ENCODE measurements at places on chromosomes 11 and 22.

- no peak for DNase-seq
Measured at GRCh38 chr11:65045728-65046127, 4.7 kb downstream of the SAC3D1 start.

DNA sequence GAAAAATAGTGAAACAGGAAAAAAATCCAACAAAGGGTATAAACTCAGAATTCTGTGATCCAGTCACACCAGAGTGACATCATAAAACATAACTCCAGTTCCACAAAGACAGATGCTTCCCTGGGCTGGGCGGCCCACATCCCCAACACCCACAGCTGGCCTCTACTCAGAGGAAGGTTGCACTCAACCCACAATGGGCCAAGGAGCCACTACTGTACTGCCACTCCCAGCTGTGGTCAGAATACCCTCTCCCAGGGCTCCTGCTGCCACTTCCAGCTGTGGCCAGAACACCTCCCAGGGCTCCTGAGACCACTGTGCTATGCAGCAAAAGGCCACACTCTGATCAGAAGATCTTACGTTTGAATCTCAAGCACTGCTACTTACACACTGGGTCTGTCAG, 18.3 kb downstream of the SMCO4 start:
- no peak for DNase-seq

DNA sequence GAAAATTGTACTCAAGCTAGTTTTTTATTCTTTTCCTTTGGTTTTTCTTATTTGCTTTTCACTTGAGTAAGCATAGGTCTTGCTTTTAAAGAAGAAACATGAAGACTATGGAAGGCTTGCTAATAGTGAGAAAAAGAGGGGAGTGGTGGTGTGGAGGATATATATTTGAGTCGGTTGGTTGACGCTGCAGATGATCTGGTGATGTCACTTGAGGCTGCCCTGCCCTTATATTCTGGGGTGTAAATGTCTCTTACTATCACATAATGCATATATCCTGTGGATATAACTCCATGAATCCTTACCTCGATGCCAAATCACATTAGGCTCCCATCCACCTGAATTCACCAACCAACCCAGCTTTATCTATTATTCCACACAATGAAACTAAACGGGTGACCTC, 2.9 kb downstream of the GRIA4 start:
- DNase-seq = no peak

- DNase-seq = no peak
Measured at GRCh38 chr22:28822930-28823551, 22.7 kb upstream of the XBP1 start.

GRCh38 chr11:103109818-103110388, 677 bp downstream of the DYNC2H1 start:
- no peak for DNase-seq

GRCh38 chr11:32065865-32066629, 24.8 kb upstream of the RCN1 start:
- no peak for DNase-seq

DNA sequence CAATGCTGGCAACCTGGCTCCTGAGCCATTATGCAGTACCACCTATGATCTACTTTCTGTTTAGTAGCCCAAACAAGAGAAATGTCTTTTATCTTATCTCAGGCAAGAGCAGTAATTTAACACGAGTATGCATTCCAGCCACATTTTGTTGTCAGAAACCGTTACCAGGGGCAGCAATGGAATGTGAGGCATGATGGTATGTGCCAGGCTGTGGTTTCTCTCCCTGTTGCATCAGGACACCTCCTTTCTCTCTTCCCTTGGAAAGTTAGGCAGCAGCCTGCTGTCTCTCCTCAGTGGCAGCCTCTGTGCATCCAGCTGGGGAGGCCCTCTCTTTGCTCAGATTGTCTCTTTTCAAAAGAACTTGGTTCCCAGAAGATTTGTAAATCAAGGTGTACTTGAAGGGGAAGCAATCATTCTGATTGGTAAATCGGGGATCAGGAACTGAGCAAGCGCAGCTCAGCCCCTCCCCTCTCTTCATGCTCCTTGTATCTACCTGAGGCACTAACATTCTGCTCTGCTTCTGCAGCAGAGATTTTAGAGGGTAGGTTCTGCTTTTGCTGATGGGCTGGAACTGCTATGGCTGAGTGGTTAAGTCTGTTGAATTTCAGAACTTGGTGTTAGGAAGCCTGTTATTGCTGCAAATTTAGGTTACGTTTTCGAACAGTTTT, 229.2 kb downstream of the ADAMTS15 start:
- DNase-seq = no peak

Data from stimulated activated CD4-positive, alpha-beta T cell treated with anti-CD3 and anti-CD28 coated beads, Interleukin-15, amount 100 ng/mL, for 1 hour (primary cell).